Suppressor macrophage treated with lipopolysaccharide for 4 hours (primary cell): ENCODE measurements at places on chromosomes 1 and 21.

DNA sequence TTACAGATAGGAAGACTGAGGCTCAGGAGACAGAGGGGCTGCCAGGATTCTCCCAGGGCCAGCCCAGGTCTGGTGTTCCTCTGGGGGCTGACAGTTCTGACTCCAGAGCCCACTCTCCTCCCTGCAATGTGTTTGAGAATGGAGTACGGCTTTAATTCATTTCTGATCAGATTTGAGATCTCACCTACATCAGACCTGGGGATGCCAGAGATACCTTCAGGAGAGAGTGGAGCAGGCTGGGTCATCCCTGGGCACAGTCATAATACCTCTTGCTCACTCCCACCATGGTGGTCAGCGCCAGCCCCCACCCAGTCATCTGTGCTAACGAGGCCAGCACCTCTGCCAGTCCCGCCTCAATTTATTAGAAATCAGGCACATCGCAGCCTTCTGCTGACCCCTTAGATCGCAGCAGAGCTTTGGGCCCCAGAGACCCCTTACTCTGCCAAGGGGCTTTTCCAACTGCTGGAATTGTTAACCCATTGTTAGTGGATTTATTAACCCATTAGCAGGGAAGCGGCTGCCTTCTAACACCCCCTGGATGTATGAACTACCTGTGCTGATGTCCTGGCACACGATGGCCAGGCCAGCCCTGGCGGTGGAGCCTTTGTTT lies 352.1 kb downstream of the MATN1 start:
- DNase-seq: no peak

- no peak for DNase-seq
These were observed 70.5 kb upstream of the MCOLN3 start for GRCh38 chr1:85118751-85119150.

DNA sequence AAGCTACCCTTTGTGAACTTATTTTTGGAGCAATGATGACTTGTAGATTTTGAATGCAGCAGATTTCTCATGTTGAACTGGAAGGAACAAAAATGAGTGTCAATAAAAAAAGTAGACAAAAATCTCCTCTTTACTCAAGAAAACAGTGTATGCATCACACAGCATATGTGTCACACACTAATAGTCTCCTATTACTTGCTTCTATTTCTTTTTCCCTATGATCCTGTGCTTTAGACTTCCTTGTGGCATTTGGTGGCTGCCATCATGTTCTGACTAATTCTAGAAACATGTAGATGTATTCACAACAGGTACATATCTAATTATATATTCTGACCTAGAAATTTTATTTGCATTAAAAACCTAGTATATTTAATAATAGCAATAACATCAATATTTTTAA lies 14.3 kb downstream of the RC3H1 start:
- DNase-seq: peak; percentile 18

DNA sequence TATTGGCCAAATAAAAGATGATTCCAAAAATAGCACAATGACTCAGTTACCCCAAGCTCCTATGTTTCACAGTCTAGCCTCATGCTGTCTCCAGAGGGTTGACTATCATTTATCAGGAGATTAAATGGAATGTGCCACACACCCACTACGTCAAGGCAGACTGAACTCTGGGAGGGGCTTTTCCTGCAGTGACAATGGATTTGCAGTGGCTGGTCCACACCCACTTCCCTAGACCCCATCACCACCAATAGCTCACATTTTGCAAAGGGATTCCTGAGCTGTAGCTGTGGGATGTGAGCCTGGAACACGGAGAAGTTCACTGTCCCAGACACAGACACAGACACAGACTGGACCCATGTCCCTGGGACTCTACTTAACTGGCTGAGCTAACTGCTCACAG lies 77.1 kb downstream of the HLCS start:
- DNase-seq: no peak

- DNase-seq: no peak
These were observed 2.1 kb downstream of the KCNK2 start for GRCh38 chr1:215084621-215085020.
